ENCODE measurements at places on chromosomes 7 and 10. TPM values are rescaled to one million over a fixed set of nuclear protein-coding genes. Genes with fewer than 3 reads are reported as not detected.

The WNT8B gene
- 0.14 TPM for total RNA-seq

The AMZ1 gene
- 0.07 TPM for total RNA-seq

DNA sequence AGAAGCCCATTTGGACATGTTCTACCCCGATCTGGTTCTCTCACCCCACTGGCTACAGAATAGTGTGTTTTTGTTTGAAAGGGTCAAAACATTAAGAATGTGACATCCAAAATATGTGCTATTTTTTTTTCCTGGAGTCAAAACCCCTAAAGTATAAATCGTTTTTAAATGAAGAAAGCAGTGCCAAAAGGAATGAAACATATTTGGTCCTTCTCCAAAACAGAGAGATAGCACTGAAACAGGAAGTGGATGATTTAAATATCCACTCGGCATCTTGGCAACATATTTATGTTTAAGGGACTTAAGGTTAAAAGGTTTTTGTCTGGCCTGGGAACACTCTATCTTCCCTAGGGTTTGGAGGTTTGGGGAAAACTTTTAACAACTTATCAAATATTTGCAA, 32.3 kb downstream of the CALD1 start:
- H3K4me1 ChIP-seq, result no peaks in the 10 kb centered on the region
- H3K4me3 ChIP-seq, result no peak overlapping the region
- H3K36me3 ChIP-seq, result no peaks in the 10 kb centered on the region
- no peak overlapping the region for H3K27ac ChIP-seq
- H3K27me3 ChIP-seq, result no peaks in the 10 kb centered on the region

GRCh38 chr7:143354965-143355364, 7.5 kb downstream of the FAM131B start:
- no peak overlapping the region for H3K4me3 ChIP-seq
- peaks cover 1% of the 10 kb centered on the region for H3K4me1 ChIP-seq

DNA sequence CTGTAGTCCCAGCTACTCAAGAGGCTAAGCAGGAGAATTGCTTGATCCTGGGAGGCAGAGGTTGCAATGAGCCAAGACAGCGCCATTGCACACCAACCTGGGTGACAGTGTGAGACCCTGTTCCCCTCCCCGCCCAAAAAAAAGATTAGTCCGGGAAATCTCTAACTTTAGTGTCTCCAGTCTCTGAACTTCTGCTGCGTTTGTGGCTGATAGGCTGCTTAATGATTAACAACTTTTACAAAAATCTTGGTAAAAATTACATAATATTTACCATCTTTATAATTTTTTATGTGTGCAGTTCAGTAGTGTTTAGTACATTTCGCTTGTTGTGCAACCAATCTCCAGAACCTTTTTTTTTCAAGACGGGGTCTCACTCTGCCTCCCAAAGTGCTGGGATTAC, 9.7 kb upstream of the PLAU start:
- peaks cover 6% of the 10 kb centered on the region for H3K27me3 ChIP-seq
- H3K4me3 ChIP-seq, result no peak overlapping the region
- peaks cover 5% of the 10 kb centered on the region for H3K4me1 ChIP-seq
- DNase-seq, result no peak
- no peaks in the 10 kb centered on the region for H3K36me3 ChIP-seq

- peak; percentile 73 for DNase-seq
- no peak overlapping the region for H3K27ac ChIP-seq
- peaks cover 2% of the 10 kb centered on the region for H3K27me3 ChIP-seq
- H3K4me1 ChIP-seq, result peaks cover 7% of the 10 kb centered on the region
- peak overlapping the region; percentile 77 for H3K4me3 ChIP-seq
These were observed 14.0 kb downstream of the SLC29A4 start for GRCh38 chr7:5296611-5297226.

DNA sequence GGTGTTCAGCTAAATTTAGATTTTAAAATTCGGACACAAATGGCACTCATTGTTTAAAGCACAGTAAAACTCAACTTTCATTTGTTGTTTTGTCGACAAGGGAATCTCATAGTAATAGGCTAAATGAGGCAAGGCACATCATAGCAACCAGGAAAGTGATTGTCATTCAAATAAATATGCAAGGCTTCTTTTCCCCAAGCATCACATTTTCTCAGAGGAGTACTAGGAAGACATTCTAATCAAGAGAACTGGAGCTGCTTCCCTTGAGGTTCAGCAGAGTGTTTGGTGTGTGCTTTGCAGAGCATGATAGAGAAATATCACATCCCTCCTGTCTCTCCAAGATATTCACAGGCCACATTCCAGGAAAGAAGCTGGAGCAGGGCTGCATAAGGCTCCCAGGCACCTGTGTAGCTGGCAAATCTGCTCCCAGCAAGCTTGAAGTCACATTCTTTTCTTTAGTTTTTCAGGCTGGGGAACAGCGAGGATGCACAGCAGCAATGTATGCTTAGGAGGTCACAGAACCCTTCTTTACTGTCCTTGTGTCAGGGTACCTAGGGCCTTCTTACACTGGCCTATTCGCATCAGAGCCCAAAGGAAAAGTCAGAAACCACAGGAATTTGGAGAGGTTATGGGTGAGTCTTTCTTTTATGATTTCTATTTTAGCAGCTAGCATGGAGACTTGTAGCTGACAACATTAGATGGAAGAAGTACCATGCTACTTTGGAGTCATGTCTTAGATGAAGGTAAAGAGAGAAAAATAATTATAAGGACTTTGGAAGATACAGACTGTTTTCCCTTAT, 95.9 kb upstream of the HDAC9 start:
- H3K36me3 ChIP-seq, result no peaks in the 10 kb centered on the region
- H3K27ac ChIP-seq, result no peak overlapping the region
- DNase-seq, result no peak
- no peaks in the 10 kb centered on the region for H3K4me1 ChIP-seq
- no peak overlapping the region for H3K4me3 ChIP-seq
- H3K27me3 ChIP-seq, result no peaks in the 10 kb centered on the region

DNA sequence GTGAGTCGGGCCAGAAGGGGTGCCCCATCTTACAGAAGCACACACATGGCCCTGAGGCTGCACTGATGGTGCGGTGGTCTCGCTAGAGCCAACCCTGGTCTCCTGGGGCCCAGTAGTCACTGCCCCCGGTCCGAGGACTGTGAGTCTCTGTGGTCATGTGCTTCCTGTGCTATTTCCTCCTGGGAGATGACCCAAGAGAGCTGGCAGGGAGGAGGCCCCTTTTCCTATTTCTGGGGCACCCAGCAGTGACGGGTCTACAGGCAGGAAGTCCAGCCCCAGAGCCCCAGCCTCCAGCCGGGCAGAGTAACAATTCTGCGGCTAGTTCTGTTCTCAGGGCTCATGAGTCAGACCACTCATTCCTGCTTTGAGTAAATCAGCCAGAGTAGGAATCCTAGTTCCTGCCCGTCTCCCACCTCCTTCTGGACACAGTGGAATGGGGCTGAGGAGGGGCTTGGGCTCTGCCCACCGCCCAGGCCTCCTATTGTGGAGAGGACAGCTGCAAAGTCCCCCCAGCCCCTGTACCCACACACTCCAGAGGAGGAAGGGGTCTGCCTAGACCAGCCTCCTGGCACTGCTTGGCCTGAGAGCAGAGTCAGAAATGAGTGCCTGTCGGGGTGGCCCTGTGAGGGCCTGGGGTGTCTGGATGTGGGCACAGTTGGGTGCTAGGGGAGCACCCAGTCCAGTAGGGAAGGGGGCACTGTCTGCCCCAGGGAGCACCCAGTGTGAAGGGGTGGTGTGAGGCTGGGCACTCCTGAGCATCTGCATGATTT, 80.5 kb upstream of the PPIF start:
- DNase-seq, result no peak
- H3K4me3 ChIP-seq, result no peak overlapping the region
- H3K4me1 ChIP-seq, result peaks cover 31% of the 10 kb centered on the region
- H3K27ac ChIP-seq, result peak overlapping the region; percentile 62

Data from activated T-helper 2 cell treated with anti-CD3 and anti-CD28 coated beads, Interferon-gamma antibody, Interleukin-2, Interleukin-4, amounts not matched to agents 10 μg/mL and 5 μg/mL and 100 μg/mL, durations not matched to agents 14 hours and 24 hours and 36 hours (primary cell).